ENCODE measurements at places on chromosomes 13 and 19.

- peak; percentile 87 for DNase-seq
Measured at GRCh38 chr13:113490496-113491417, at the start of gene DCUN1D2. DCUN1D2 (minus strand) TSS chr13:113490711; CDS start chr13:113490669, 42 bp downstream.

DNA sequence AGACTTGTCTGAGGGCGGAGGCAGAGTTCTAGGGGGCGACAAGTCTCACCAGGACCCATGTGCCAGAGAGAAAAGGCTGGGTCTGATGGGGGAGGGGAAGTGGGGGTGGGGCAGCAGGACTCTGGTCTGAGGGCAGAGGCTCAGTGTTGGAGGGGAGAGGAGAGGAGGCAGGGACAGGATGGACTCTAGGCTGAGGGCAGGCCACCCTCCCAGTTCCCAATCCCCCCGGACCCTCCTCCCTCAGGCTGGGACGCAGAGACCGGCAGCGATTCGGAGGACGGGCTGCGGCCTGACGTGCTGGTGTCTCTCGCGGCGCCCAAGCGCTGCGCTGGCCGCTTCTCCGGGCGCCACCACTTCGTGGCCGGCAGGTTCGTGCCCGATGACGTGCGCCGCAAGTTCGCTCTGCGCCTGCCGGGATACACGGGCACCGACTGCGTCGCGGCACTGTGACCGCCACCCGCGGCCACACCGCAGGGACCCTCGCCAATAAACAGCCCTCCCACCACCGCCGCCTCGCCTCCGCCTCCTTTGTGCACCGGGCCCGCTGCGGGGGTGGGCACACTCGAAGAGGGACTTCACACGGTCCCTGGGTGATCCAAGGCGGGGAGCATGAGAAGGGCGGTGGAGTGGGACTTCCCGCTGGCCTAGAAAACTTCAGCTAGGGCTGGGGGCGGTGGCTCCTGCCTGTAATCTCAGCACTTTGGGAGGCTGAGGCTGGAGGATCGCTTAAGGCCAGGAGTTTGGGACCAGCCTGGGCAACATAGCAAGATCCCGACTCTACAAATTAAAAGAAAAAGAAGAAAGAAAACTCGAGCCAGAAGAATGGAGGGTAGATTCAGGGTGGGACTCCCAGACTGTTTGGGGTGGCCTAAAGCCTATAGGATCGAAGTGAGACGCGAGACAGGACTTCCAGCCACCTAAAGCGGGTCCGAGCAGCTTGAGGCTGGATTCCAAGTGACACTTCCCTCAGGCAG is 703 bp upstream of the CILP2 start:
- DNase-seq: peak; percentile 64

- DNase-seq: no peak
Measured at GRCh38 chr13:35690581-35691207, 214.2 kb upstream of the MAB21L1 start.

DNA sequence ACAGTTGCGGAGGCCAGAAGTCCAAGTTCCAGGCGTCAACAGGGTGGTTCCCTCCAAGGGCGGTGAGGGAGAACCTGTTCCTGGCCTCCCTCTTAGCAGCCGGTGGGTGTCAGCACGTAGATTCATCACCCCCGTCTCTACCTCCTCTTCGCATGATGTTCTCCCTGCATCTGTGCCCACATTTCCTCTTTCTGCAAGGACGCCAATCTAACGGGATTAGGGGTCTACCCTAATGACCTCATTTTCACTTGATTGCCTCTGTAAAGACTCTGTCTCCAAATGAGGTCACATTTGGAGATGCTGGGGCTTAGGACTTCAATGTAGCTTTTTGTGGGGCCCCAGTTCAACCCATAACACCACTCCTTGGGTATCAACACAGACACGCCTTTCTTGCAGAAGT is 38.5 kb downstream of the DPF1 start:
- DNase-seq: no peak

DNA sequence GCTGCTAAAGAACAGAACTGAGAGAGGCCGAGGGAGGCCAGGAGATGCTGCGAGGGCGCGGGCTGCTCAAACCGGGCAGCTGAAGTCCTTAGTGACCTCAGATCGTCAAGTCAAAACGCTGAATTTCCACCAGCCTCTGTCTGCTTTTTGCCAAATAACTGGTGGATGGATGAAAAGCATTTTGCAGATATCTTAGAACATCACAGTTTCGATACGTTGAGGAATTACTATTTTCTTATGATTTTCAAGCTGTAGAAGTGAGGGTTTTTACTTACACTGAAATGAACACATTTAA is 2.0 kb downstream of the GPC6 start:
- DNase-seq: no peak

- no peak for DNase-seq
Measured at GRCh38 chr19:6705931-6706632, 14.4 kb downstream of the C3 start.

GRCh38 chr19:13057744-13058143 is 44.9 kb downstream of the LYL1 start:
- no peak for DNase-seq

- DNase-seq: no peak
Measured at GRCh38 chr13:77099415-77099814, 72.5 kb upstream of the FBXL3 start.

GRCh38 chr13:45511310-45512097 is 46.8 kb downstream of the COG3 start:
- DNase-seq: peak; percentile 85

DNA sequence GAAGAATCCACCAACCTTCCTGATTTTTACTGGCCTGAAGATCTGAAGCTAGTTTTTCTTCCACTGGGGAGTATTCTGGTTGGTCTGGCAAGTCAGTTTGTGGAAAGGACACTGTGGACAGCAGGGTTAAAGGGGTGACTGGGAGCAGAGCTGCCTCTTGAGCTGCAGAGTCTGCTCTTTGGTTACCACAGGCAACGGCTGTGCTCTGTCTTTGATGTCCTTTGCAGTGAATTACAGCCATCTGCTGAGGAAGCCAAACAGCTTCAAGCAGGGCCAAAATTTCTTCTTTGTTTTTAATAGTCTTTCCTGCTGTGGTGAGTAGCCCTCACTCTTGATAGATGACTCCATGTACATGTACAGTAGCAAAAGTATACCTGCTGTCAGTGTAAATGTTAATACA is 75.7 kb downstream of the ZNF100 start:
- no peak for DNase-seq

DNA sequence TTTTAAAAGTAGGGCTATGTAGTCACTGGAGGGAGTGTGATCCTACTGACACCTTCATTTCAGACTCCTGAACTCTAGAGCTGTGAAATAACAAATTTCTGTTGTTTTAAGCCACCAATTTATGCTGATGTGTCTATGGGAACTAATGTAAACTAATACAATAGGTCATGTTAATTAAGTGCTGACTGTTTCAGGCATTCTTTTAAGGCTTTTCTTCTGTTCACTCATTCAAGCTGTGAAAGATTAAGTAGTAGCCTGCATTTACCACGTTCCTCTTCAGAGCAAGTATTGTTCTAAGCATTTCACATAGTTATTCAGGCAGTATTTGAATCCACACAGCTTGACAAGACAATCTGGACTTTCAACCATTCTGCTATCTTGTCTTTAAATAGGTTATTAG is 1135.0 kb downstream of the SLITRK1 start:
- peak; percentile 73 for DNase-seq

DNA sequence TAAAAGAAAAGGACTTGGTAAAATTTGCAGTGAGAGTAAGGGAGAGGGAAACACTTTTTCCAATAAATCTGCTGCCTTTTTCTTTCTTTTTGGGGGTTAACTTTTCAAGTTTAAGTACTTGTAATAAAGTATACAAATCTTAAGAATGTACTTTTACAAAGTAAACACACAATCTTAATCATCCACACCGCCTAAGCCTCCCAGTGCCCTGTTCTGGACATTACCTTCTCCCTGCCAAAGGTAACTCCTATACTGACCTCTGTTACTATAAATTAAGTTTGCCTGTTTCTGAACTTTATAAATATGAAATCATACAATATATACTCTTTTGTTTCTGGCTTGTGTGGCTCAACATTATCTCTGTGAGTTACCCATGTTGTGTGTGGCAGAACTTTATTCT is 137.9 kb downstream of the RGCC start:
- DNase-seq: no peak

DNA sequence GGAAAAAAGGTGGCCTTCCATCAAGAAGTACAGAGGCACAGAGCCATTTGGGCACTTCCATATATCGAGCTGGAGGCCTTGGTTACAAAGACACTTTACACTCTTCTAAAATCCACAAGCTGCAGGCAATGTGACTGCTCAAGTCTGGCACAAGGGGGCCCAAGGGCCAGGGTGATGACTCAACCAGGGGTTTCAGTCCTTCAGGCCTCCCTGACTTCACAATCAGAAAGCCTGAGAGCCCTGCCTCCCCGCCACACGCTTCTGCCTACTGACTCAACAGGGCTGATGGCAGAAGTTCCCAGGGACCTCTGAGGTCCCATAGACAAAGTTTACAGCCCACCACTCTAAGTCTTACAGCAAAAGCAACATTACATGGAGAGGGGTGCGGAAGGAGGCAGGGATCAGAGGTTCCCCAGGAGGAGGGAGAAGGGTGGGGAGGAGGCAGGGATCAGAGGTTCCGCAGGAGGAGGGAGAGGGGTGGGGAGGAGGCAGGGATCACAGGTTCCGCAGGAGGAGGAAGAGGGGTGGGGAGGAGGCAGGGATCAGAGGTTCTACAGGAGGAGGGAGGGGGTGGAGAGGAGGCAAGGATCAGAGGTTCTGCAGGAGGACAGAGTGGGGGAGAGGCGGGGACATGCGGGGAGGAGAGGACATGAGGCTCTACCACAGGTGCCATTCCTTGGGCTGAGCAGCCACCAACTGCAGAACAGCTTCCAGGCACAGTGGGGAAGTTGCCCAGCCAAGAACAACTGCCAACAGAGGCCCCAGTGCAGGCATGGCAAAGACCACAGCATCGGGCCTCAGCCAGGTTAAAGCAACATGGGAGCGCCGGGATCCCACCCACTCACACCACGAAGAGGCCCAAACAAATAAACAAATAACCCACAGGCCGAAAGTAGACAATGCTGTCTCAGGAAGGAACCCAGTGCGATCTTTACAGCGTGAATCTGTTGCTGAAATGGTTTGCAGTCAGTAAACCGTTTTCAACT is 52.0 kb downstream of the SLC7A1 start:
- DNase-seq: peak; percentile 31

- DNase-seq: peak; percentile 64
Measured at GRCh38 chr19:8161135-8161646, 11.8 kb upstream of the FBN3 start.

- no peak for DNase-seq
Measured at GRCh38 chr13:102322211-102322610, 79.6 kb downstream of the FGF14 start.

DNA sequence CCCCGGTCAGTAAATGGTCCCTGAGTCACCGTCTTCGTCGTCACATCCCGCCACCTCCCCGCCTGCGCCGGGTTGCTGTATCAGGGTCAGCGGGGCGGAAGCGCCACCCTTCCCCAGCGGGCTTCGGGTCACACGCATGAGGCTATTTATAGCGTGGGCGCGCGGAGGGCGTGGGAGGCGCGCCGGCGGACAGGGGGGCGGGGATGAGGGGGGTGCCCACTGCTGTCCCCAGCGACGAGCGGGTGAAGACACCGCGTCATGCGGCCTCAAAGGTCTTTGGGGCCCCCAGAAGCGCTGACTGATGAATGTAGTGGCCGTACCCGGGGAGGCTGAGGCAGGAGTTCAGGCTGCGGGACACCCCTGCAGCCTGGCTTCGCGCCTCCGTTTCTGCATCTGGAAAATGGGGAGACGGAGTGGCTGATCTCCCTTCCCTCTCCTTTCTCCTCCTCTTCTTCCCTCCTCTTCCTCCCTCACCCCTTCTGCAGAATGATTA is 7.9 kb downstream of the UNC13A start:
- peak; percentile 64 for DNase-seq

DNA sequence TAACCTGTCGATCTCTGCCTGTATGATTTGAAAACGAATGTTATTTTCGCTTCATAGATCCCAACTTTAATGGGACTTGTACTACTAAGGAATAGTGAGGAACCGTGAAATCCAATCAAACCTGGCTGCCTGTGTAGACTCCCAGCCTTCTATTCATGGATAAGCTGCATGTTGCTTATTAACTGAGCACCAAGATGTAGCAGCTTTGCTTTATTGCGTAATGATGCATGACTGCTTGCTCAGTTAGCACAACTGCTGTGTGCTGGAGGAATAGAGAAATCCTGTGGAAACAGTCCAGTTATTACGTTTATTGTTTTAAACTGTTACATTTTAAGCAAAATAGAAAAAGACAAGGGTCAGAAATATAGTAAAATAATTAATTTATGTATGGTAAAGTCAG is 108.2 kb downstream of the SHISA2 start:
- DNase-seq: no peak

GRCh38 chr13:57633141-57633949 is 1.8 kb downstream of the PCDH17 start:
- DNase-seq: peak; percentile 88

DNA sequence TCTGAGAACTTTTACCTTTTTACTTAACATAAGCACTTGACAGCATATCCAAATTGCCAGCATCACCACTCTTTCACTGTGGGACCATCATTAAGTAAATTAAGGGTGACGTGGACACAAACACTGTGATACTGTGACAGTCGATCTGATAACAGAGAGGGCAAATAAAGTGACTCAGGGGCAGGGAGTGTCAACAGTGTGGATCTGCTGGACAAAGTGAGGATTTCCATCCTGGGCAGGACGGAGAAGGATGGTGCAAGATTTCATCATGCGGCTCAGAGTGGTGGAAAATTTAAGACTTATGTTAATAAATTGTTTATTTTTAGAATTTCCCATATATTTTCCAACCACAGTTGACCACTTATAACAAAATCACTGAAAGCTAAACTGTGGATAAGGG is 60.0 kb upstream of the WDFY2 start:
- DNase-seq: no peak

DNA sequence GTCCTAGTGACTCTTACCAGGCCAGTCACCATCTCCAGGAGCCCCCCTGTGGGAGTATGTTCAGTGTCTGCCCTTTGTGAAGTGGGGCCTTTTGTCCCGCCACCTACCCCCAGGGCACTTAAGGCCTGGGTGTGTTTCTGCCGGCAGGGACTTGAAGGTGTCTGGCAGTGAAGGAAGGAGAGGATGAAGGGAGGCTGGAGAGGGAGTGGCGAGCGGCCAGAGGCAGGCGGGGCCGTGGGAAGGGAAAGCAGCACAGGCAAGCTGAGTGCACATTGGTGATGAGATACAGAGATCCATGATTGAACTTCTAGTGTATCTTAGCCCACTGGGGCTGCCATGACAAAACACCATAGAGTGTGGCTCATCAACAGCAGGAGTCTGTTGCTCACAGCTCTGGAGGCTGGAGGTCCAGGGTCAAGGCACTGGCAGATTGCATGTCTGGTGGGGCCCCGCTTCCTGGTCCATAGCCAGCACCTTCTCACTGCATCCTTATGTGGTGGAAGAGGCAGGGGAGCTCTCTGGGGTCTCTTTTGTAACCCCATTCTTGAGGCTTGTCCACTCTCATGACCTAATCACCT is 17.5 kb downstream of the CUL4A start:
- DNase-seq: no peak

- no peak for DNase-seq
Measured at GRCh38 chr13:97781891-97782305, 171.6 kb upstream of the IPO5 start.

- DNase-seq: no peak
Measured at GRCh38 chr13:31067416-31068118, 94.1 kb downstream of the HSPH1 start.

GRCh38 chr19:35081201-35081600 is 34.4 kb upstream of the FXYD3 start:
- DNase-seq: no peak
